ENCODE measurements at places on chromosomes 2 and 18. TPM values are rescaled to one million over a fixed set of nuclear protein-coding genes. Genes with fewer than 3 reads are reported as not detected.
A peak's percentile ranks its signal among the peaks of the same experiment; 100 is the strongest.

DNA sequence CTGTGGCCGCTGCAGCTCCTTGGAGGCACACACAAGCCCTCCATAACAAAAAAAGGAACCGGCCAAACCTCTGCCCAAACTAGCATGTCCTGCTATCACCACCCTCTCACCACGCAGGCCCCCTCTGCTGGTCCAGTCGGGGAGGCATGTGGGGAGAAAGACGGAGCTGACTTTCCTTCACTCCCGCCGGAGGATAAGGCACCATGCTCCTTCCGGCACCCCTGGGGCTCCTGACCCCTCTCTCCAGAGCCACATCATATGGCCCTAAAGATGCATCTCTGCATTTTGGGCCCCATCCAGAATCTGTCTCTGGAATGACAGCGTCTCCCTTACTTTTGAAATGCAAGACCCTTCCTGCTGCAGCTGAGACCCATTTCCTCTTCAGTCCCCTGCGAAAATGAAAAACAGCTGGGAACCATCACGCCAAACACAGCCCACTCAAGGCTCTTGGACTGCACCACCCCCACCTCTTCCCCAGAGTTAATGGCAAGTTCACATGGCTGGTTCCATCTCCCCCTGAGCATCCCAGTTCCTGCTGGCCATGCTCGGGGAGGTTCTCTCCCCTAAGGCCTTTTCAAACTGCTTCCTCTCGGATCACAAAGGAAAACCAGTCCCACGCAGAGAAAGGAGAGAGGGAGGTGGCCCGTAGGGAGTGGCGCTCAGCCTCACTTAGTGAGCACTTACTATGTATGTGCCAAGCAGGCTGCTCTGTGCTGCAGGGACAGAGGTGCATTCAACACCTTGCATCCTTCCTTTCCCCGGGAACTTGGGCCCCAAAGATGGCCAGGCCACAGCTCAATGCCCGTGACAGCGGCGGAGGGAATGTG, 35.2 kb upstream of the MLPH start:
- no peak for DNase-seq

DNA sequence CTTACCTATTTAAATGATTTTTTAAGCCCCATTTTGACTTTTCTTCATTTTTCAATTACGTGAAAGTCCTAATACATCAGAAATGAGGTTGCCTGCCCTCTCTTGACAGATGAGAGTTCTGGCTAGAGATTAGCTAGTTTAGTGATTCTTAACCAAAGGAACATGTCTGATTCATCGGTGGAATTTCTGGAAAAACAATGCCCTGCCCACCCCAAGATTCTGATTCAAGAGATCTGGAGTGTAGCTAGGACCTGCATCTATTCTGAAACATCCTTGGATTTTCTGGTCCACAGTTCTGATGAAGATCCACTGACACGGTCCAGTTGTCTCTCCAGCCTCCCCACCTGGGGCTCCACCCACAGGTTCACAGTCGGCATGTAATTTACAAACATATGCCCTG, 111.2 kb downstream of the KLF7 start:
- no peak for DNase-seq

DNA sequence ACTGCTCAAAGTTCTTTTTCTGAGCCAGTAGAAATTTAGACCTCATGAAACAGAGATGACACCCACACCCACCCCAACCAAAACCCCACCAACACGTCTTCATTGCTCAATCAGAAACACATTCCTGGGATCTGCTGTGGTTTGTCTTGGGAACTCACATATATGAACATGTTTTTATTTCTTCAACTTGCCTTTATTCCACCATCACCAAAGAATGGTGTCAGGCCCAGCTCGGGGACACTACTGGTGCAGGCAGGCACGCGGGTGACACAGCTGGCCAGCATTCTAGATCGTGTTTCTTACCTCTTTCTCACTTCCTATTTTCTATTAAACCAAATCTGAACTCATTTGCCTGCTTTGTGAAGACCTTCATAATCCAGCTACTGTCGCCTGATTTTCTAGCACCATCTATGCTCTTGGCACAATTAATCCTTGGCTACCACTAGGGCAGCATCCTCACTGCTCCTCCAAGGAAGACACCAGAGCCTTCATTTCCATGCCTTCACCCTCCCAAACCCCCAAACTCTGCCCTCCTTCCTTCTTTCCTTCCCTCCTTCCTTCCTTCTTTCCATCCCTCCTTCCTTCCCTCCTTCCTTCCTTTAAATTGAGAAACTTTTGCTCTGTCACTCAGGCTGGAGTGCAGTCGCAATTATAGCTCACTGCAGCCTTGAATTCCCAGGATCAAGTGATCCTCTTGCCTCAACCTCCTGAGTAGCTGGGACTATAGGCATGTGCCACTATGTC, 157.1 kb downstream of the BCL2 start:
- peak; percentile 70 for DNase-seq

DNA sequence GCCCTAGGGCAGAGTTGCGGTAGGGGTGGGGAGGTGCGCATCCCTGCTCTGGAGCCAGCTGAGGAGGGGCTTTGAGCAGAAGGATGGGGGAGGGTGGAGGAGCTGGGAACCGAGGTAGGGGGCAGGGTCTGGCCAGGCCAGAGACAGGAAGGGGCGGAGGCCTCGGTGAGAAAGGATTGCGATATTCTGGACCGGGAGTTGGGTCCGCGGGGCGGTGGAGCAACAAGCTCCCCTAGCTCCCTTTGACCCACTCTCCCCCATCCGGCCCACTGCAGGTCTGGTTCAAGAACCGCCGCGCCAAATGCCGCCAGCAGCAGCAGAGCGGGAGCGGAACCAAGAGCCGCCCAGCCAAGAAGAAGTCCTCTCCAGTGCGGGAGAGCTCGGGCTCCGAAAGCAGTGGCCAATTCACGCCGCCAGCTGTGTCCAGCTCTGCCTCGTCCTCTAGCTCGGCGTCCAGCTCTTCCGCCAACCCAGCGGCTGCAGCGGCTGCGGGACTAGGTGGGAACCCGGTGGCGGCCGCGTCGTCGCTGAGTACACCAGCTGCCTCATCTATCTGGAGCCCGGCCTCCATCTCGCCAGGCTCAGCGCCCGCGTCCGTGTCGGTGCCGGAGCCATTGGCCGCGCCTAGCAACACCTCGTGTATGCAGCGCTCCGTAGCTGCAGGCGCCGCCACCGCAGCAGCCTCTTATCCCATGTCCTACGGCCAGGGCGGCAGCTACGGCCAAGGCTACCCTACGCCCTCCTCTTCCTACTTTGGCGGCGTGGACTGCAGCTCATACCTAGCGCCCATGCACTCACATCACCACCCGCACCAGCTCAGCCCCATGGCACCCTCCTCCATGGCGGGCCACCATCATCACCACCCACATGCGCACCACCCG, 4.8 kb downstream of the OTX1 start:
- no peak for DNase-seq

GRCh38 chr18:79625924-79626561, 53.6 kb upstream of the CTDP1 start:
- no peak for DNase-seq

DNA sequence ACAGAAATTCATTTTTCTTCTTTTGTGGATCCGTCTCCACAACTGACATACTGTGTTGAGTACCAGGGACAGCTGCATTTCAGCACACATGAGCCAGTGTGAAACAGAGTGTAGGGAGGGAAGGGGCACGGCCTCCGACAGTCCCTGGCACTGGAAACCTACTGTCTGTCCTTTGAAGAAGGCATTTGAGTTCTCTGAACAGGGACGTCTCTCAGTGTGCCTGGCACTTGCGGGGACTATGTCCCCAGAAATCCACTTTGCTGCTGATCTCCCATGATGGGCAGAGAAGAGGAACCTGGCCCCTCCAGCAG, 48.1 kb downstream of the PLB1 start:
- DNase-seq: no peak

GRCh38 chr2:138329591-138329990, 172.0 kb upstream of the SPOPL start:
- no peak for DNase-seq

GRCh38 chr18:31040686-31041270, 1.8 kb downstream of the DSC3 start:
- DNase-seq: no peak

CHAC2 gene
- total RNA-seq: 13.7 TPM

ARHGAP28 gene
- total RNA-seq: not detected

KCNS3 gene
- total RNA-seq: not detected

FHOD3 gene
- 2.5 TPM for total RNA-seq

EPAS1 gene
- 0.74 TPM for total RNA-seq

ITPRIPL1 gene
- 8.1 TPM for total RNA-seq

All from OCI-LY7 (cell line).